Right ventricle myocardium superior (tissue), 1 donor: ENCODE measurements at places on chromosomes 4 and X. TPM values are rescaled to one million over a fixed set of nuclear protein-coding genes. Genes with fewer than 3 reads are reported as not detected.

The ARHGAP6 gene
- total RNA-seq, result 2.7 TPM

The MMGT1 gene
- 22.1 TPM for total RNA-seq

The UTP3 gene
- 15.0 TPM for total RNA-seq

The HPGD gene
- total RNA-seq, result 1.3 TPM

The SPATA18 gene
- 2.5 TPM for total RNA-seq

The CT47A1 gene
- total RNA-seq, result not detected

The FAM9C gene
- 0.35 TPM for total RNA-seq

The AFF2 gene
- 0.24 TPM for total RNA-seq

The JADE3 gene
- total RNA-seq, result 7.8 TPM

The GABRE gene
- total RNA-seq, result 28.0 TPM

The DLG3 gene
- 7.4 TPM for total RNA-seq

The RASSF6 gene
- not detected for total RNA-seq
